ENCODE measurements at places on chromosomes 13 and 19. TPM values are rescaled to one million over a fixed set of nuclear protein-coding genes. Genes with fewer than 3 reads are reported as not detected.

The ASPDH gene
- not detected for polyA plus RNA-seq

The LHB gene
- 0.29 TPM for polyA plus RNA-seq

The PSG3 gene
- not detected for polyA plus RNA-seq

The ATP1A3 gene
- 0.12 TPM for polyA plus RNA-seq

The SLC27A5 gene
- polyA plus RNA-seq = 7.2 TPM

The IRF2BP1 gene
- polyA plus RNA-seq = 10.6 TPM

The COL5A3 gene
- 5.6 TPM for polyA plus RNA-seq

The DKKL1 gene
- not detected for polyA plus RNA-seq

The CASP14 gene
- 0.22 TPM for polyA plus RNA-seq

The SBK2 gene
- polyA plus RNA-seq = not detected

The KLF12 gene
- polyA plus RNA-seq = 0.69 TPM

The PABPC3 gene
- 0.20 TPM for polyA plus RNA-seq

The ZNF700 gene
- polyA plus RNA-seq = 16.9 TPM

The RFPL4A gene
- not detected for polyA plus RNA-seq

The RFXAP gene
- polyA plus RNA-seq = 1.4 TPM

The ELL gene
- 9.1 TPM for polyA plus RNA-seq

The VRK3 gene
- 12.5 TPM for polyA plus RNA-seq

The C19orf81 gene
- 0.15 TPM for polyA plus RNA-seq

The DACT3 gene
- 1.1 TPM for polyA plus RNA-seq

The THSD8 gene
- polyA plus RNA-seq = 8.4 TPM
